RWPE2 (cell line): ENCODE measurements at places on chromosomes 3 and 15.

DNA sequence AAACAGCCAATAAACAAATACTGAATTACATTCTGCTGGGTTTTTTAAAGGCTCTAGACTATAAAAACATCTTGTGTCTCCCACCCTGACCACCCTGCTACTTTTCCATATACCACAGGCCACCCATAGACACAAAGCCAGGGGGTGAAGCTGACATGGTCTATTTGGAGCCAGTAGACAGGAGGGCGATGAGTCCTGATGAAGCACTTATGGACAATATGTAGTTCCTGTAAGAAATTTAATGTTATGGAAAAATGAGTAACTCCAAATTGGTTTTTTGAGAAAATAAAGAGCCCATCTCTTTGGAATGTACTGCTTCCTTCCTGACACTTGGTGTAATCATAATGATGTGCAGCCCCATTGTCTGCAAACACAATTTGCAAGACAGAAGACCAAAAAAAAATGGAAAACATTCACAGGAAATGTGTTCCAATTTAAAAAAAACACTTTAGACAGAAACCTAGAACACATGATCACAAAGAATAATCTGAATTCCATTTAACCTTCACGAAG, 11.8 kb downstream of the SSR3 start:
- no peaks in the 10 kb centered on the region for H3K27me3 ChIP-seq
- H3K27ac ChIP-seq = peak overlapping the region; percentile 4
- no peak overlapping the region for H3K4me3 ChIP-seq
- DNase-seq = no peak

GRCh38 chr3:179710079-179710478, 57.2 kb downstream of the USP13 start:
- no peak overlapping the region for H3K27ac ChIP-seq
- H3K4me1 ChIP-seq = no peaks in the 10 kb centered on the region
- no peaks in the 10 kb centered on the region for H3K27me3 ChIP-seq

- H3K4me1 ChIP-seq = no peaks in the 10 kb centered on the region
- H3K27ac ChIP-seq = no peak overlapping the region
- no peak for DNase-seq
- H3K4me3 ChIP-seq = no peak overlapping the region
- no peaks in the 10 kb centered on the region for H3K27me3 ChIP-seq
- no peaks in the 10 kb centered on the region for H3K36me3 ChIP-seq
These were observed 99.6 kb downstream of the TUSC7 start for GRCh38 chr3:116809208-116809607.

DNA sequence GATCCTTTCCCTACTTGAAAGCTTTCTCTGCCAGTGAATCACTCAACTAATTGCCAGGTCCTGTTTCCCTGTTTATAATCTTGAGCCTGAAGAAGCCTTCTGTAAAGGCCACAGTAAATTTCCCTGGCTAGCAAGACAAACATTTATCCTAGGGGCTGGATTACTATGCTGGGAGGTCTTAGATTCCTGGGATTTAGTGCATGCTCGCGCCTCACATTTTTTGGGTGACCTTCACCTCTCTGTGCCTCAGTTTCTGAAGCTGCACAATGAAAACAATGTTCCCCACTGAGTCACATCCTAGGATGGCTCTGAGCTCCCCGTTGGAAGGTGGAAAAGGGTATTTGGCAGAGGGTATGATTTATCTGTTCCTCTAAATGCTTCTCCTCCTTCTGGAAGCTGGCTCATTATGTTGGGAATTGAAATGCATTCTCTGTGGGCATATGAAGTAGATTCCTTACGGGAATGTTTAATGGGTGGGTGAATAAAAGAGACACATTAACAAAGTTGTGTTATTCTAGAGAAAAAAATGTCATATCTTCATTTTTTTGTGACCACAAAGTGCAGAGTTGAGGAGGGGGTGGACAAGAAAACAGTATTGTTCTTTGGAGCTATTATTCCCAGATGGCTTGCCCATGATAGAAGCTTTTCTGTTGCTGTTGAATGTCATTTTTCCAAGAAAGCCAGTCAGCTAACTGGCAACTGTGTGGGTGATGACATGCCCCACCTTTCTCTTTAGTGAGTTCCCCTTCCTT, 32.4 kb downstream of the LSM3 start:
- no peak for DNase-seq
- no peaks in the 10 kb centered on the region for H3K27me3 ChIP-seq
- no peaks in the 10 kb centered on the region for H3K4me1 ChIP-seq
- no peak overlapping the region for H3K4me3 ChIP-seq
- H3K27ac ChIP-seq = no peak overlapping the region

DNA sequence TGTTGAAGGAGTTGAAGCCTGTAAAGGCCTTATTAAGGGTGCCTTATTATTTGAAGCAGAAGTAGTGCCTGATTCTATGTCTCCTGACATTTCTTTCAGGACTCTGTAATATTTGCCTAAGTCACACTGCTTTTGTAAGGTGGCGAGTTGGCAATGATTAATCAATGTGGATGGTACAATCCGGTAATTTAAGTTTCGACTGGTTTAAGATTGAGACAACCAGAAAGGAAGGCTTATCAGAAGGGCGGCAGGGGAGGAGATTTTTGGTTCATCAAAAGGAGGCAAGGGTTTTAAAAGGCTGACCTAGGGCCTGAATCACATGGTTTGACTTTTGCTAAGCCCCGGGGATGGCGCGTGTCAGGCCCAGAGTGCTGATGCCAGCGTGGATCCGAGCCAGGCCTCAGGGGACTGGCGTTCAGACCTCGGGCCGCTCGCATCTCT, 830 bp upstream of the RNF13 start:
- H3K4me1 ChIP-seq = peaks cover 44% of the 10 kb centered on the region
- peak overlapping the region; percentile 86 for H3K4me3 ChIP-seq
- no peaks in the 10 kb centered on the region for H3K27me3 ChIP-seq
- no peak for DNase-seq
- no peaks in the 10 kb centered on the region for H3K36me3 ChIP-seq
- H3K27ac ChIP-seq = peak overlapping the region; percentile 91
